ENCODE measurements at places on chromosomes 3 and 15.

DNA sequence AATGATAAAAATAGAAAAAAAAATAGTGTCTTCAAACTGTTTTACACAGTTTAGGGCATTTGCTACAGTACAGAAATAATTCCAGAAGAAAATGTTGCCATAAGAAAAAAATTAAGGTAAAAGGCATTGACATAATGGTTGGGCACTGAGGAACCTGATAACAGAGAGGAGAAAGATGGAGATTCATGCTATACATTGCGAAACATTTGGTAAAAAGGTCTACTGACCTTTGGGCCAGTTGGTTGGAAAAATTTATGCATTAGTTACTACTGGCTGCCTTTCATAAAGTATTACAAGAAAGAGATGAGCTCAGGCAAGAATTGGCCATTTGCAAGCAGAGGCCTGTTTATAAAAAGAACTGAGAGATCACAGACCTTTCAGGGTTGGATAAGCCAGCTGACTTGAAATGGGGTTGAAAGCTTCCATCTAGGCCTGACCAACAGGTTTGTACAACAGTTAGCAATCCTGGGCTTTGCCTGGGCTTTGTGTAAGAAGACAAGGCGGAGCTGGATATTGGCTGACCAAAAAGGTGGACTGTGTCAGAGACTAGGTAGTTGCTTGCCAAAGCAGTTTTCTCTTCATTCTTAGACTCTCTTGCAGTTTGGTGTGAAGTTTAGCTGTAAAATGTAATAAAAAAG is 166.6 kb upstream of the MCTP2 start:
- DNase-seq: no peak

DNA sequence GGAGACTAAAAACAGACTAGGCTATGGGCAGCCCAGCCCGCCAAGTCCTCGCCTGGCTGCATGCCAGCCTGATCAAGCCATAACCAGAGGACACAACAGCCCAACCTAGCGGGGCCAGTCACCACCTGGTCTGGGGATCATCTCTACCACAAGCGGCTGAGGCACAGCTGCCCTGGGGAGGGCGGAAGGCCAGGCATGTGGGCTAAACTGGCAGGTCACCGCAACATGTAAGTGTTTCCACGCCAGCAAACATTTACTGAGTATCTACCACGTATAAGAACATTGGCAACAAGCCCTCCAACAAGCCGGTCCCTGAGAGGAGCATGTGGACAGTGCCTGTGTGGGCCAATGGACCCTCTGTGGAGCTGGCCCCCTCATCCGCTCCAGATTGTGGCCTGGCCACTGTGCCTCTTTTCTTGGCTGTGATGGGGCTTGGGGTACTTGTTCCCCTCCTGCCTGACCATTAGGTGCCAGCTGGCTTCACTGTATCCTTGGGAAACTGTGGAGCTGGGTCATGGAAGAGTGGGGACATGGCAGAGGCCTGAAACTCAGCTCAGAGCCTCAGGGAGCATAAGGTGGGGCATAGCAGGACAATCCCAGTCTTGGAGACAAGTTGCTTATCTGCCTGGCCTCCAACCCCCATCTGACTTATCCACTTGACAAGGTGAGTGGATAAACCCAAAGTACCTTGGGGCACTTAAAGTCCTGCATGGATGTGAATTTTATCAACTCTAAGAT is 9.0 kb downstream of the UBXN7 start:
- DNase-seq: no peak

DNA sequence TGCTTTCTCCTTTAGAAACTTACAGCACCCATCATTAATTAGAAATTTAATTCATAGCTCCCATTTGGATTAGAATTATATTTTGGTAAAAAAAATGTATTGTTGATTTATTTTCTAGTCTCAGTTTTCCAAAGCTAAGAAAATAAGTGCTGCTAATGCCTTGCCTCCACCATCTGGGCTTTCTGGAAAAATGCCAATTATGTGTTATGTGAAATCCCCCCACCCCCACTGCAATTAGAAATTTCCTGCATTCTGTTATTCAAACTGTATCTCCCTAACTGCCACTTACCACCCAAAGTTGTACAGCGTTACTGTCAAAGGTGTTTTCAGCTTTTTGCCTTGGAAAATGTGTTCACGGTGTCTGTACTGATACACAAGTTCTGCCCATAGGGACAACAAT is 617.2 kb upstream of the UBE2E2 start:
- DNase-seq: no peak

DNA sequence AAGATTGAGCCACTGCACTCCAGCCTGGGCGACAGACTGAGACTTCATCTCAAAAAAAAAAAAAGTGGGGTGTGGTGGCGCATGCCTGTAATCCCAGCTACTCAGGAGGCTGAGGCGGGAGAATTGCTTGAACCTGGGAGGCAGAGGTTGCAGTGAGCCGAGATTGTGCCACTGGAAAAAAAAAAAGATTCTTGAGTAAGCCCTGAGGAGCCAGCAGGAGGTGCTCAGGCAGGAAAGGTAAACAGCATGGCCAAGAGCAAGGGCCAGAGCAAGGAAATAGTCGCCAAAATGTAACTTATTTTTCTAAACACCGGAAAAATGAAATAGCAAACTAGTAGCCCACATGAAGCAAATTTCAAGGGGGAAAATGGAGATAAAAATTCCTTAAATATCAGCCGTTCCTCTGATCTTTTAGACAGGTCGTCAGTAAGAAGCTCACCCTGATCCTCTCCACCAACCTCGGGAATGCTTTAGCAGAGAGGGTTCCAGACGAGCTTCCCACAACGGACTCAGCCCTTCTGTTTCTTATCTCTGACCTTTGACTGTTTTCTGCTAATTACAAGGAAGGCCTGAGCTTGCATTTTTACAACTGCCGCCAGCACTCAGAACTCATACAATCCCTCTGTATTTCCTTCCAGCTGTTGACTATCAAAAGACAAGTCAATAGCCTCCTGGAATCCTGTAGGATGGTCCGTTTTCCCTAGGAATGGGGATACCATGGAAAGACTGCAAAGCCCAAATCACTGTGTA is 45.0 kb upstream of the AKAP13 start:
- no peak for DNase-seq

GRCh38 chr15:36254426-36254825 is 325.0 kb upstream of the CDIN1 start:
- DNase-seq: no peak

DNA sequence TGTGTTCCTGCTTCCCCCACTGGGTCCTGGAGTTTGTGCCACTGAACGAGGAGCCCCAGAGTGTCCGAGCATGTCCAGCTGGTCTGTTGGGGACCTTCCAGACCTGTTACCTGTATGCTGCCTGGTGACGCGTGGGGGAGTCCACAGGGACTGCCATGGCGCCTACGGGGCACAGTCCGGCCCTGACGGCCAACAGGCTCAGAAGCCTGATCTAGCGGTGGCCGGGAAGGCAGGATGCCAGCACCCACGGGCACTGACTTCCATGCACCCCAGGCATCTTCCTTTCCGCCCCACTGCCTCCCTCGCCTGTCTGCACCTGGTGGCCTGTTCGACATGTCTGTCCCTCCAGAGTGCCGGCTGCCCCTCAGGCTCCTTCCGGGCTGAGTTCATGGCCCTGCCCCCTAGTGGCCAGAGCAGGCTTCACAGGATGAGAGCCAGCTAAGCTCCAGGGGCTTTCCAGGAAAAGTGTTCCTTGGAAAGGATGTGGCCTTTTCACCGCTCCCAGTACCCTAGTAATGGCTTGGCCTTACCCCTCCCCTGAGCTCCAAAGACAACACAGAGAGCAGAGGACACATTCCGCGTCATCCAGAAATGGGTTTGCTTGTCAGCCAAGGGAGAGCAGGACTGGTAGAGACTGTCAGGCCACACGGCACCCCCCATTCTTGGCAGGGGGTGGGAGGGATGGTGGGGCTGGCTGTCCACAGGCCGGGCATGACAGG is 35.7 kb downstream of the NGRN start:
- no peak for DNase-seq

DNA sequence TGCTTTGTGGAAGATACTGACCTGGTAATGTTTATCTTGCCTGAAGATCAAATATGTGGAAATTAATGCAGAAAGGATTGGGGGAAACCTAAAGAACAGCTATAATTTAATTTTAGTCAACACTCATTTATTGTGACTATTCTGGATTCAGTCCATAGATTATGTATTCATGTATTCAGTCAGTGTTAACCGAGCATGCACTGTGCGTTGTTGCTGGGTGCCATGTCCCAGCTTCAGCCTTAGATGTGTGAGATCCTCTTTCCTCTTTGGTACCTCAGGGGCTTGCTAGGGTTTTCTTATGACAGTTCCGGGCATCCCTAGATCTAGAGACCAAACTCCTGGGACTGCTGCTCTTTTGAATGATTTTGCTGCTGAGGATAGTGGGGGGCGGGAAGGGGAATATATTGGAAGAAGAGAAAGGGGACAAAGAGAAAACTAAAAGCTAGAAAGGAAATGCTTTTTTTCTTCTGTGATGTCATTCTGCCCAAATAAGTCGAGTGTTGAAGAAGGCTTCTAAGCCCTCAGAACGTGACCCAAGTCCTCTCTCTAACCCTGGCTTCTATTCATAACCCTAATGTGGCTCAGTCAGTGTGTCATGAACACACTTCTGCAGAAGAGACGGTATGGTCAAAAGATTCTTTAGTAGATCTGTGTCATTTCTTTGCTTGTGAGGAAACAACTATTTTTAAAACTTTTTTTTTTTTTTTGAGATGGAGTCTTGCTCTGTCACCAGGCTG is 33.5 kb downstream of the STARD9 start:
- no peak for DNase-seq

DNA sequence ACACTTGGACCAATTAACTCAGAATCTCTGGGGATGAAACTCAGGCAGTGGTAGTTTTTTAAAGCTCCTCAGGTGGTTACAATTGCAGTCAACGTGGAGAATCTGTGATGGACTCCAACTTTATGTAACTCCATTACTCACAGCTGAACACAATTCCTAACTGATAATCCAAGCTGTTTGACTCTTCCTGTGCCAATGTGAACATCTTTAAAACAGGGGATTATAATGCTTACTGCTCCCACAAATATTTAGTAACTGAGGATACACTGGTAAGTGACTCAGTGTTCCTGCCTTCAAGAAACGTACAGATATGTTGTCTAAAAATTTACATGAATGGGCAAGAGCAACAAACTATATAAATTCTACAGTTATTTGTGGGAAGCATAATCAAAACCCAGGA is 85.6 kb downstream of the OSBPL10 start:
- no peak for DNase-seq

- no peak for DNase-seq
These were observed 150.9 kb upstream of the UBE2E2 start for GRCh38 chr3:23052208-23052607.

- no peak for DNase-seq
These were observed 91.3 kb upstream of the PRR23E start for GRCh38 chr3:127101411-127102187.

DNA sequence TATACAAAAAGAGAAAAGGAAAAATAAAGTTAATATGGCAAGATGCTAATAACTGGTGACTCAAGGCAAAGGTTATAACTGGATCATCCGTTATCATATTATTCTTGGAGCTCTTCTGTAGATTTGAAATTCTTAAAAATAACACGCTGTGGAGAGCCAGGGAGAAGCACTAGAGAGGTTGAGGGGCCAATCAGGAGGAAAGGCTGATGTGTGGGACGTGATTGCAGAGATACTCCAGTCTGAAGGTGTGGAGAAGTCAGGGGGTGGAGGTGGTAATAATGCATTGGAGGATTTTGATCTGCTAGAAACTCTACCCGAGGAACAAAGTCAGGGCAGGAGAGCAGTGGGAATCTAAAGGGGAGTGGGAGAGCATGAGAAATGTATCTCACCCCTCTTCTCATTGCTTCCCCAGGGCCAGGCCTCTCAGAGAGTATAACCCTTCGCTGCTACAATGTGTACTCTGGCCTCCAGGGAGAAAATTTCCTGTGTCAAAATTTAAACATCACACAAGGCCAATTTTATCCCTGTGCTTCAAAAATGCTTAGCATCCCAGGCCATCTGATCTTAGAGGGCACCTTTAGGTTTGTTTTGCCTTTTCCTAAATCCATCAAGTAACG is 211.5 kb upstream of the SEMA6D start:
- DNase-seq: no peak

- DNase-seq: no peak
These were observed 121.0 kb downstream of the P3H2 start for GRCh38 chr3:189999718-190000117.

DNA sequence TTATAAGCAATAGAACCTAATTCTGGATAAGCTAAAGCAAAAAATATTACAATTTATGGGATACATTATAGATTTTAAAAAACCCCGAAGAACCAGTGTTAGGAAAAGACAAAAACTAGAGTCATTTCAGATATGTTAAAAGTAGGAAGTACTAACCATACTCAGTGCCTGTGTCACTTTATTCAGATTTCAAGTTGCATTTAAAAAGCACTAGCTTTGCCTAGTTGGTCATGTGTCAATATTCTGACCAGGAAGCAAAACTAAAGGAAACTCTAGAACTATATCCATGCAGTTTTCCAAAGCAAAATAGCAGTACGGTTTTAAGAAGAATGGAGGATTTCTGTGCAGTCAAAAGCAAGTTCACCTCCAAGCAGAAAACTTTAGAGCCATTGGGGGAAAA is 88.4 kb downstream of the RAP2B start:
- no peak for DNase-seq

DNA sequence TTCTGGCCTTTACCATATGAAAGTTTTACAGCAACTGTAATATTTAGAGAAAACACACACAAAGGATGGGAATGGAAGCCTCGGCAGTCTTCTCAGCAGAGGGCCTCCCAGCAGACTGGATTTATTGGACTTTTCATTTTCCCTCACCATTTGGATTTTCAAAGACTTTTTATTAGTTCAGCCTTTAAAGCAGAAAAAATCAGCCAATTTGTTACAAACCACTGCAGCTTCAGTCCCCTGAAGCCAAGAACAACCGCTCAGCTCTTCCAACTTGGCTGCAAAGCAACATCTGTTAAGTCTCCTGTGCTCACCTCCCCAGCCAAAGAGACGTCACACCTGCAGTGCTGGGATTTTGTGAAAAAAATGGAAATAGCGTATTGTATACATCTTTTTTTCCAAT is 120.8 kb downstream of the GMPS start:
- DNase-seq: no peak

DNA sequence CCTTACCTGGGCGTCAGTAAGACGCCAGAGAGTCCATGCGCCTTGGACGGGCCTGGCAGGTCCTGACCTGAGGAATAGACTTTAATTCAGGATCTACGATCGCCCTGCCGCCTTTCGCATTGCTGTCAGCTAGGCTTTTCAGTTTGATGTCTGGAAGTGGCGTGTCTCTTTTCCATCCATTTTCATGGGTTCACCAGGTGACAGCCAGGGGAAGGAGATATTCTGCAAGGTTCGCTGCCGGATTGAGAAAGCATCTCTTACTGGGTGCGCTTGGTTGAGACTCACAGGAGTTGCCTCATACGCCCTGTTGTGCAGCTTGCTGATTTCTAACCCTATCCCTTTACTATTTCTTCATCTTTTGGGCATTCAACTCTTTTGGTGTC is 7.4 kb downstream of the EPHA3 start:
- DNase-seq: no peak

- no peak for DNase-seq
These were observed 5.4 kb downstream of the NFKBIZ start for GRCh38 chr3:101854608-101855304.

GRCh38 chr15:33126559-33127290 is 67.8 kb downstream of the FMN1 start:
- no peak for DNase-seq
